Stimulated activated CD8-positive, alpha-beta memory T cell treated with anti-CD3 and anti-CD28 coated beads, Interleukin-2, amount 100 ng/mL, for 1 hour (primary cell): ENCODE measurements at places on chromosomes 5 and 9.

DNA sequence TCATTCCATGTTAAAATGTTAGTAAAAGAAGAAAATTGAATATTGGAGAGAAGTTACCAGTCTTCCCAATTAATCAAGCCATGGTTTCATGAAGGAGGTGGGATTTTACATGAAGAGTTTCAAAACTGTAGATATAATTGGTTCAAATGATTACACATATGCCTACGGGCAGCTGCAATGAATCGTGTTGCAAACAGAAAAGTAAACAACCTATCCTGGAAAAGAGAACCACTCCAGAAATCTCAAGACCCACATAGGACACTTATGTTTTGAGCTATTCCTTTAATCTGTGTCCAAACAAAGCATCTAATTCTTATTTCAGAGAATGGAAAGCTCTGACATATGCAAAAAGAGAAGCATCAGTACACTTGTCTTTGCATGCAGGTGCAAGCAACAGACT lies 340.2 kb downstream of the NDUFS4 start:
- no peak for DNase-seq

DNA sequence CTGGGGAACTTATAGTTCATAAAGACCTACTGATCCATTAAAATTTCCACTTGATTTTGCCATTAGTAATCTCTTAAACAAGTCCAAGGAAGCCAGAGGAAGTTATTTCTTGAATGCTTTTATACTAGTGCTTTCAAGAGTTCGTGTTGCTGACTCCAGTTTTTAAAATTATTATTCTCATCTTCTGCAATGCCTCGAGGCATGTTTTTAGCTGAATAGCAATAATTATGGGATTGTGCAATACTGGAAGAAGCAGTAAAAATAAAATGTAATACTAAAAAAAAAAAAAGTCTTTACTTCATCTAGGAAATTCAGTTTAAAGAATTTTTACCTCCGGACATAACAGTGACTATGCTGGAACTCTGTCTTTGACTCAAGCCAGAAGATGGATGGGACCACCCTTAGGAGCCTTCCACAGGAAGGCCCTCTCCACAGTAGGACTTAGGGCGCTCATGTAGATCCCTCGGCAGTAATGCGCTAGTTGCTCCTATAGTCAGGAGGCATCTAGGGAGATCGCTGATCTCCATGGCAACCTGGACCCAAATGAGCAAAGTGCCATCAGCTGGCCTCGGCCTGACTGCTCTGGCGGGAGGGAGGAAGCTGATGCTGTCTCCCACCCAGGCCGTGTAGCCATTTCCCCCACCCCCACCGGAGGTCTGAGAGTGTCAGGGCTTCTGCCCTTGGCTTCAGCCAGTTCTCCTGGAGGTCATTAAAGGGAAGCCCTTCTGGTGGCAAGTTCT lies 56.7 kb downstream of the DAPK1 start:
- DNase-seq = no peak

GRCh38 chr9:117427357-117427913 lies 12.6 kb upstream of the ASTN2 start:
- DNase-seq = no peak

DNA sequence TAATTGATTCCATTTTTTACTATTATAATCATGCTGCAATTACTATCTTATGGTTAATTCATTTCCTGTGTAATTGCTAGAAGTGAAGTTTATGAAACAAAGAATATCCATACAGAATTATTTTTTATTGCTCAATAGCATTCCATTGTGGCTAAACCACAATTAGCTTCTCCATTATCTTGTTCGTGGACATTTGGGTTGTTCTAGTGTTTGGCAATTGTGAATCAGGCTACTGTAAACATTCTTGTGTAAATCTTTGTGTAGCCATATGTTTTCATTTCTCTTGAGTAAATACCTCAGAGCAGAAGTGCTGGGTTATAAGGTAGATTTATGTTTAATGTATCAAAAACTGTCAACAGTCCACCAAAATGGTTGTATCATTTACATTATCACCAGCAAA lies 341.1 kb downstream of the MAT2B start:
- no peak for DNase-seq

GRCh38 chr9:137199411-137200121 lies 975 bp downstream of the TPRN start:
- no peak for DNase-seq

DNA sequence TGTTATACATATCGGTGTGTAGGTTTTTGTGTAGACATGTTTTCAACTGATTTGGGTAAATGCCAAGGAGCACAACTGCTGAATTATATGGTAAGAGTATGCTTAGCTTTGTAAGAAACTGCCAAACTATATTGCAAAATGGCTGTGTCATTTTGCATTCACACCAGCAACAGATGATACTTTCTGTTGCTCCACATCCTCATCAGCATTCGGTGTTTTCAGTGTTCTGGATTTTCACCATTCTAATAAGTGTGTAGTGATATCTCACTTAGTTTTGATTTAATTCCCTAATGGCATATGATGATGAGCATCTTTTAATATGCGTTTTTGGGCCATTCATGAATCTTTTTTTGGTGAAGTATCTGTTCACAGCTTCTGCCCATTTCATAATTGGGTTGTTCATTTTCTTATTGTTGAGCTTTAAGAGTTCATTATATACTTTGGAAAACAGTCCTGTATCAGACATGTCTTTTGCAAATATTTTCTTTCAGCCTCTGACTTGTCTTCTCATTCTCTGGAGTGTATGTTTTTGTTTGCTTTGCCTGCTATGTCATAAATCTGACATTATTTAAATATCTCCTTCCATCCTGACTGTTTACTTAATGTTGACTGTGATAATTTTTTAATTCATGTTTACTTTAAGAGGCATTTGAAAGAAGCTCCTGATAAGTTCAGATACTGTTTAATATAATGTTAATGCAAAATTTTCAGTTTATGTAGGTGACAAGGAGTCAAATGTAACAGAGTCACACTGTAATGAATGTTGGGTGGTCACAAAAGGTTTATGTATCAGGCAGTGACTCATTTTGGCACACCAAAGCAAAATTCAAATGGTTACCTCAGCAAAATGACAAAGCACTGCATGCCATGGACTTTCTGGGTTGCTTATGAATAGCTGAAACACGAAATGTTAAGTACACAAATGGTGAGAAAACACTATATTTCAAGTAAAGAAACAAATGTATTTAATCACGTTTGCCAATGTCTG lies 181.1 kb upstream of the DAB2 start:
- no peak for DNase-seq

- DNase-seq = no peak
Measured at GRCh38 chr9:75615284-75615683, 275.2 kb upstream of the PCSK5 start.

- DNase-seq = peak; percentile 18
Measured at GRCh38 chr5:80082731-80083100, 47.6 kb downstream of the THBS4 start.

DNA sequence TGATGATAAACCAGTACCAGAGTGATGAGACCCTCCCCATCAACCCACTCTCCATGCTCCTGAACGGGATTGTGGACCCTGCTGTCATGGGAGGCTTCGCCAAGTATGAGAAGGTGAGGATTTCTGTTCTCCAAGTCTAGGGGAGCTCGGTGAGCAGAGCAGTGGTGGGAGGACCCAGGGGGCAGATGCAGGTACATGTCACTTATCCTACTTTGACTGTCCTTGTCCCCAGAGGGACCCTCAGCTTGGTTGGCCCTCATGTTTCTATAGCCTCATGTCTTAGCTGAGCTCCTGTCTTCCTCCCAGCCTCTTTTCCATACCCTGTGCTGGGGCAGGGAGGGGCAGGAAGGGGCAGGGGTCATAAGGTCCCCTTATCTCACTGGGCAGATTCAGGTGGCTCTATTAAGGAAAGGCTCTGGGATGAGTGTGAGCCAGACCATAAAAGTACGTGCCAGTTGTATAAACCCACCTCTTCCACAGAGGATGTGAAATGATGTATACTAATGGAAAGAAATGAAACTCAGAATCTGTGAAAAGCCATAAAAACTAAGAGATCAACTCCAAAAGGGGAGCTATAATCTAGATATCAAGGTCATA lies 38.0 kb upstream of the FOXI1 start:
- DNase-seq = no peak

- DNase-seq = no peak
Measured at GRCh38 chr9:93059715-93060578, 1.4 kb downstream of the SUSD3 start.

DNA sequence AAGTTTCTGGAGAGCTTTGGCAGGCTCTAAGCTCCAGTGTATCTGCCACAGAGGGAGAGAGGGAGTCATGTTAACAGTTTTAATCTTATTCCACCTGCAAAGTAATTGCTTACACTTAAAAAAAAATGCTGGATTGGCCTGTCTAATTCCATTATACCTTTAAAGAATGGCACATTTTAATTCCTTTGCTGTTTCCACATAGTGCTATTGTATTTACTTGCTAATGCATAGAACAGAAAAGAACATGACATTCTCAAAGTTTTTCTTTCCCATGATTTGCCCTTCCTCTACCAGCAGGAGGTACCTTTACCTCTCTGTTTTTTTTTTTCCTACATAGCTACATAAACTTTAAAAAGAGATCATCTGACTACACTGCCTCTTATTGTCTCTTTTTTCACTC lies 318.0 kb downstream of the GLIS3 start:
- no peak for DNase-seq

DNA sequence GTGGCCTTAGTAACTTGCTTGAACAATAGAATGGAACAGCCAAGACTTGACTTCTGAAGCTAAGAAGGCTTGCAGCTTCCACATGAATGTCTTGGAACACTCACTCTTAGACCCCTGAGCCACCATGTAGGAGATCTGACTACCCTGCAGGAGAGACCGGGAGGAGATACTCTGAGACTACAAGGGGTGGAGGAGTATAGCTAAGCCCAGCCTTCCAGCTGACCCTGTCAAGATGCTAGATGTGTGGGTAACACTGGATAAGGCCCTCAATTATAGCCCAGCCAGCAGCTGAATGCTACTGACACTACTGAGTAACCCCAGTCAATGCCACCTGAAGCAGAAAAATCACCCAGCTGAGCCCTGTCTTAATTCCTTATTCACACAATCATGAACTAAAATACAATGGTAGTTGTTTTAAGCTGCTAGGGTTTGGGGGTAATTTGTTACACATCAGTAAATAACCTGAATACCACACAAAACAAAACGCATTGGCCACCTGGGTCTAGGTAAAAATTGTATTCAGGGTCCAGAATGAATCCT lies 180.9 kb downstream of the FSTL4 start:
- no peak for DNase-seq

DNA sequence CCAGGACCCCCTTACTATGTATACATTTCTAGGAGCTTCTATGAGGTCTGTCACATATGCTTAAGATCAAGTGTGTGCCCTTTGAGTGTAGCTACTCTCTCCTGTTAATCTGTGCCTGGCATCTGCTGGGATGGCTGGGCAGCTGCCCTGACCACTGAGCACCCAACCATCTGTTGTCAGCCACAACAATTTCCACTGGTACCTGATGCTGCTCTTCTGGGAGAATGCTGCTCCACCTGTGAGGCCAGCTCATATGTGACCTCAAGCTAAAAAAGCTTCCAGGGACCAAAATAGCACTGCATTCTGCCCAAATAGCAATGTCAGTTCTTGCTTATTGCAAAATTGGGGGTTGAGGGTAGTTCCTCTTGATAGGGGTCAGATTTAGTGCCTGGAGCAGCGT lies 595.6 kb downstream of the RAB3C start:
- DNase-seq = no peak

- DNase-seq = no peak
Measured at GRCh38 chr5:106154280-106154716, 1516.4 kb downstream of the EFNA5 start.

DNA sequence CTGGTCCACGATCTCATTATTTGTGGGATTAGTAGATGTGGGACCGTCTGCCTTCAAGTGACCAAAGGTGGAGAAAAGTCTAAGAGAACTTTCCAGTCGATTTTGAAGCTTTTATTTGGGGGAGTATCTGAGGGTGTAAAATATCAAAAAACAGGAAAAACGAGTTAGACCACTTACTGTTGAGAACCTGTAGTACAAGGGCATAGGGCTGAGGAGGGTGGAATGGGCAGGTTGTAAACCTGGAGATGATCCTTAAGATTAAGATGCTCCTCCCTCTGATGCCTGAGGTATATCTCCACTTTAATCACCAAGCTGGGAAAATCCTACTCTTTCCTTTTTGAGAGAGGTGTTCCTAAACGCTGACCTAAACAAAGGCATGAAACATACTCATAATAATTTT lies 32.0 kb upstream of the GTF2H2C start:
- DNase-seq = no peak

- peak; percentile 78 for DNase-seq
Measured at GRCh38 chr9:71768388-71769174, at the start of gene CEMIP2. Gene CEMIP2 (minus strand): TSS chr9:71768513. CDS start chr9:71750373, 18,140 bp downstream.

DNA sequence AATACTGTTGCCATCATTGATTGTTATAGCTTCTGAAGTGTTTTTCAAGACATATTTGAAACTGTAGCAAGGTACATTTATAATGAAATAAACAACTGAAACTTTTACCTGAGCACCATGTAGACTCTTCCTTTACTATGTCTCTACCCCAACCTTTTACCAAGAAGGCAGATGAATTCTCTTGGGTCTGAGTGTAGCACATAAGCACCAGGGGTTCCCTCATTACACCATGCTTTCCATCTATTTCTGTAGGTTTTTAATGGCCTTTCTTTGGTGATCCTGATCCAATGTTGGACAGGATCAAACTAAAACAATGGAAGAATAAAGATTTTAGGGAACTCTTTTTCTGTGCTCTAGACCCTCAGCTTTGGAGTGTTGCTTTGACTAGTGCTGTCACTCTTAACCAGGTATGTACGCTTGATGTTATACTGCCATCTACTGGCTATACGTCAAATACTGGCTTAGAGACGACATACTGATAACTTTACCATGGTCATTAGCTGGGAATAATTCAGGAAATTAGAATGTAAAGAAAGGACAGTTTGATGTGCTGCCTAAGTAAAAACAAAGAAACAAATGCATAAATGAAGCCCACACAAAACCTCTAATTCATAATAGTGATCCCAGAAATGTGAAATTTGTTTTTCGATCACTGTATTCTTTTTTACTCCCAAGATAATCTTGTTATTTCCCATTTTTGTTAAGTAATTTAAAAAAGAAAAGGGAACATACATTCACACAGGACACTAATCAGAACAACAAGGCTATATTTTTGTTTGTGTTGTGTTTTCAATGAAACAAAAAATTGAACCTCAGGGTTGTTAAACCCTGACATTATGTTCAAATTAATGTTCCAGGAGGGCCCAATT lies 30.7 kb downstream of the IFNW1 start:
- no peak for DNase-seq

DNA sequence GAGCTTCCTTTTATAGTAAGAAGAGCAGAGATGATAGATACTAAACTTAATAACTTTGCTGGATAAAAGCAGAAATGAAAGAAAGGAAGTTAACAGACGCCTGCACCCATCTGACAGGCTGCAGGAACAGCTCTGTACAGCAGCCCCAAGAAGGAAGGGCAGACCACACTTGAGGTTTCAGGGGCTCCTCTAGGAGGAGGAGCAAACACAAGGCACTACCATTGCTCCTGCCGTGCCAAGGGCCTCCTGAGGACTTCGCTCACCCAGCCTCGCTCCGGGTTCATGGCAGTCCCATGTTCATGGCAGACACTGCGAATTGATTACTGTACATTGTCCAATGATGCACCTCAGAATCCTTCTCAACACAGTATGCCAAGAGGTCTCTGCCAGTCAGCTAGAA lies 85.1 kb downstream of the AMBP start:
- no peak for DNase-seq
